ENCODE measurements at places on chromosomes 3 and 15.

DNA sequence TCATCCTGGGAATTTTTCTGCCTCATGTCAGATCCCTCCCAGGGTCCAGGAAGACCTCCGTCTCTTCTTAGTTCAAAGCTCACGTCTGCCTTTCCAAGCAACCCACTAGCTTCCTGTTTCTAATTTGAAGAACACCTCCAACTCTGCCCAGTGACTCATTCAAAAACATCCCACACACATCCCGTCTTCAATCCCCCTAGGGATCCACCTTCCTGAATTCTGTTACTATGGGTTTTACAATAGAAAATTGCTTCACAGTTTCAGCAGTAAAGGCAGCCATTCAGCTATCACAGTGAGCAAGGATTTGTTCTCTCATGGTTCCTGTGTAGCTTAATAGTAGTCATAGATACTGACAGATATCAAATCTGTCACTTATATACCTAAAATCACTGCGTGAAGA is 308.3 kb upstream of the CCDC54 start:
- peak; percentile 14 for DNase-seq

DNA sequence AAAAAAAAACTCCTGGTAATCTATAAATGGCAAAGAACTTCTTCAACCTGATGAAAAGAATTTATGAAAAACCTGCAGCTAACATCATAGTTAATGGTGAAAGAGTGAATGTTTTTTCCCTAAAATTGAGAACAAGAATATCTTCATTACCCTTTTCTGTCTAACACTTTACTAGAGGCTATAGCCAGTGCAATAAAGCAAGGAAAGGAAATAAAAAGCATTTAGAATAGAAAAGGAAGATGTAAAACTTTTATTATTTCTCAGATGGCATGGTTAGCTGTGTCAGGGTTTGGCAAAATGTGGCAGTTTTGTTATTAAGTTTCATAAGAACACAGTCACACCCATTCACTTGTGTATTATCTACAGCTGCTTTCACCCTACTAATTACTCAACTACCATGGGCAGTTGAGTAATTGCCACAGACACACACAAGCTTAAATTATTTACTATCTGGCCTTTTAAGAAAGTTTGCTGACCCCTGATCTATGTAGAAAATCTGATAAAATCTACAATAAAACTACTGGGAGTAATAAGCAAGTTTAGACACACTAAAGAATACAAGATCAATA is 465.1 kb downstream of the MAGI1 start:
- DNase-seq, result no peak

DNA sequence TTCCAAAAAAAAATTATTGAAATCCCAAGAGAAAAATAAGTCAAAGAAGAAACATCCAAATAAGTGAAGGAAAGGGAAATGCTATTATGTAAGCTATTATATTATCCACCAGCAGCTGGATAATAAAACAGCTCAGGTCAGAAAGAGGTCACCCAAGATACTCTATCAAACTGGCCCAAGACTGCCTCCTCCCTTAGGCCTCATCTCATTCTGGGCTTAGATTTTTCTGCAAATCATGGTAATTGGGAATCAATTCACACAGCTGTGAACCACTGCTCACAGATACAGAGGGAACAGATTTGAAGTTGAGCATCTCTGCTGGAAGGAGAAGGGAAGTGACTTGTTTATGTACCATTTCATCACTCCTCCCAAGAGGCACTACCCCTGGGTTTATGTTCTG is 294.6 kb upstream of the DPPA4 start:
- no peak for DNase-seq

GRCh38 chr3:132964266-132964665 is 73.9 kb upstream of the TMEM108 start:
- DNase-seq, result no peak

DNA sequence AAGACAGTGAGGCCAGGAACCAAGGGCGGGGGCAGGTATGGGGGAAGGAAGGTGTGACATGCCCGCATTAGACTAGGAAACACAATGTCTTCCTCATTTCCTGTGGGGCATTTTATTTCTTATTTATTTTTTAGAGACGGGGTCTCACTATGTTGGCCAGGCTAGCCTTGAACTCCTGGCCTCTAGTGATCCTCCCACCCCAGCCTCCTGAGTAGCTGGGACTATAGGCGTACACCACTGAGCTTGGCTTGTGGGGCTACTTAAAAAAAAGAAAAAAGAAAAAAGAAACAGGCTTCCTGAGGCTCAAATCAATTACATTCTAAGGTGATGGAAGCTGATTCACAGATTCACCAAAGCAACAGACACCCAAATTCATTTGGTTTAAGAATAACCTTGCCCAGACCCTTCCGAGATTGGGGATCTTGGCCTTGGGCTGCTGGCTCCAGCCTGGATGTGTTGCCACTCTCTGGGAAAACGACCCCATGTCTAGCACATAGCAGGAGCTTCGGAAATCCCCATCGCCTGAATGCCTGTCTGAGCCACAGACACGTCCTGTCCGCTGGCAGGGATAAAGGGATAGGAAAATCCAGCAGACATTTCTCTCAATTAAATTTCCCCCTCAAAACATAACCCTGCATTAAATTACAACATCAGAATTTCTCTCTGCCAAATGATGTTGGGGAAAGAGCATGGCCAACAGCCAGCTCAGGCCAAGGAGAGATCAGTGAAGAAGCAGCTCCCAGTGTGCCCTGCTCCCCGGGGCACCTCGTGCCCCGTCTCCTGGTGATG is 13.0 kb downstream of the CPN2 start:
- DNase-seq, result no peak

GRCh38 chr15:99615460-99615859 is 49.7 kb downstream of the MEF2A start:
- no peak for DNase-seq

Data from inflammatory macrophage treated with lipopolysaccharide for 1 hour (primary cell).